ENCODE measurements at places on chromosomes 3 and 15.

- DNase-seq = no peak
These were observed 419.8 kb upstream of the THBS1 start for GRCh38 chr15:39161096-39161495.

DNA sequence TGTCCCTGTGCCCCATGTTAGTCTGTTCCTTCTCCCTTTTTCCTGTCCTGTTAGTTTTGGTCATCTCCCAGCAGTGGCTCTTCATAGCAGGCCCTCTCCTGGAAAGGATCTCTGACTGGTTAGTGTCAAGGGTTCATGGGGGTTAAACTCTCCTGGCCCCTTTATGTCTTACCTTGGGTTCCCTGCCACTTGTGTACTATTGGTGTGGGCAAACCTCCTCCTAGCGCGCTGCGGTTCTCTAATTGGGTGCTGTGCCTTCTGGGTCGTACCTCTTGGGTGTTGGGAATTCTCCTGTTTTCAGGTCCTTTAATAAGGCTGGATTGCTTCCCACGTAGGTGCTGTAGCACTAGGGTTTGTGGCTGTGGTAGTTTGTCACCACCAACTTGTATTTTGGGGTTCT, 18.8 kb downstream of the GMPS start:
- DNase-seq = no peak

DNA sequence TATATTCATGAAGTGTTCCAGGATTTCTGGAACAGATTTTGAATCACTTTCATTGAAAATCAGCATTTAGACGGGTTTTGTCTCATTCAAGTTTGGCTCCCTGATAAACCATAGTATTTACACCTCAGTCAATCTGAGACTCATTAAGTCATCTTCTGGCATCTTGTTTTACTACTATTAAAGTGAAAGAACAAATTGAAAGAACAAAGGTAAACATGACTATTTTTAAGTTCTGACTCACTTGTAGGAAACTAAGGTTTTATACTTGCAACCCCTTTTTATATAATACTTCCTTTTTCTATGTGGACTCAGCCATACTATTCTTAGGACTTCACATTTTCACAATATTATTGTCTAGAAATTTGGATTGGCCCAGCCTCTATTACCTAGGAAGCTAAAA, 854.4 kb downstream of the SQOR start:
- no peak for DNase-seq

DNA sequence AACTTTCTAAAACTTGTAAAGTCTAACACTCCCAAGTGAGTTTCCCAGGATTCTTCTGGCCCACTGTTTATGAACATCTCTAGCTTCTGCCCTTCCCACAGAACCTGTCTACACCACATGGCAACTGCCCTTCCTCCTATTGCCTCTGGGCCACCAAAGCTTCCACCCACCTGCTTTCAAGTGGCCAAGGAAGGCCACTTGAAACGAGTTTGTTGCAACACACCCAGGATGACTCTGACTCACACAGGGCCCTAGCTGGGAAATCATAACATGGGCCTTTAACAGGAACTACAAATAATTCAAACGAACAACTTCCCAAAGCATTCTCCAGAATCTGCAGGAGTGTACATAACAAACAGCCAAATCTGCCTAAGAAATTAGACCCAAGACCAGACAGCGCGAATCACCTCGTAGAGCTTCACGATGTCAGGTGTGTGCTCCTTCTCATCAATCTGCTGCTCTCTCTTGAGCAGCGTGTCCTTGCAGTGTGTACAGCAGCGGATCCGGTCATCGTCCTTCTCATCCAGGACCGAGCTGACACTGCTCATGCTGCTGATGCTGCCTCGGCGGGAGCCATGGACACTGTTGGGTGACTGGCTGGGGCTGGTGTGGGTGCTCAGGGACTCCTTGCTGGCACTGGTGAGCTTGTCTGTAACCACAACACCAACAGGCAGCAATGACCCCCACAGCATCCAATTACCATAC, 16.8 kb downstream of the RBSN start:
- DNase-seq = no peak

GRCh38 chr3:56909349-56909748, 107.6 kb upstream of the ARHGEF3 start:
- no peak for DNase-seq

DNA sequence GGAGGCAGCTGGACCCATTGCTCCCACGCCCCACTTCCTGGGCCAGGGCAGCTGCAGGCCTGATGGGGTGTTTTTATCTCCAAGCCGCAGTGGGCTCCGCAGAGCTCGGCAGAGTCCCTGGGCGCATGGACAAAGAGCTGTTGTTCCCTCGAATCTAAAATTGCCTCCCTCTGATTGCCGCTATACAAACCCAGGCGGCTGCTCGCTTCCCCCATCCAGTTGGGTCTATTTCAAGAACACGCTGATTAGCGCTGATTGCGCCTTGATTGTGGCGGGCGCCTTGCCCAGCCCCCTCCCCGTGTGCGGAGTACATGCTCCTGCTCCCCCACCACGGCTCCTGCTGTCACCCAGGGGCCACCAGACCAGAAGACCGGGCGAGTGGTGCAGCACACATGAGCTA, 43.4 kb upstream of the SLC6A1 start:
- no peak for DNase-seq

GRCh38 chr3:11467875-11468274, 175.8 kb downstream of the VGLL4 start:
- DNase-seq = no peak

DNA sequence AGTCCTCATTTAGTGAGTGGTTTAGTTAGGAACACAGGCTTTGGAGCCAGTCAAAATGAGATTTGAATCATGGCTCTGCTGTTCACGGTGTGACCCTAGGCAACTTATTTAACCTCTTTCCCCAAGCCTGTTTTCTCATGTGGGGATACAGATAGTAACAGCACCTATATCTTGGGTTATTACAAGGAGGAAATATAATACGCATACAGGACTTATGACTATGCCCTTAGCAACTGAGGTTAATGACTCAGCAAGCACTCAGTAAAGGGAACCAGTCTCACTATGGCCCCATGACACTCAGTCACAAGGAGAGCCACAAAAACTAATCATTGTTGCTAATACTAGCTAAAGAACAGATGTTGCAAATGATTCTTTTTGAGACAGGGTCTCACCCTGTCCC, 45.9 kb downstream of the SUMF1 start:
- no peak for DNase-seq

Measured in activated B cell treated with CpG ODN at 0.5 μM for 24 hours (primary cell).